SIG-M5 (cell line): ENCODE measurements at places on chromosomes 7 and 10.

GRCh38 chr7:84829719-84830118, 357.1 kb downstream of the SEMA3D start:
- no peak for DNase-seq

GRCh38 chr10:90227786-90228185, 526.4 kb downstream of the KIF20B start:
- DNase-seq = no peak

GRCh38 chr7:124722292-124722691, 43.3 kb downstream of the GPR37 start:
- no peak for DNase-seq

GRCh38 chr10:8600192-8600591, 545.7 kb downstream of the GATA3 start:
- DNase-seq = no peak

DNA sequence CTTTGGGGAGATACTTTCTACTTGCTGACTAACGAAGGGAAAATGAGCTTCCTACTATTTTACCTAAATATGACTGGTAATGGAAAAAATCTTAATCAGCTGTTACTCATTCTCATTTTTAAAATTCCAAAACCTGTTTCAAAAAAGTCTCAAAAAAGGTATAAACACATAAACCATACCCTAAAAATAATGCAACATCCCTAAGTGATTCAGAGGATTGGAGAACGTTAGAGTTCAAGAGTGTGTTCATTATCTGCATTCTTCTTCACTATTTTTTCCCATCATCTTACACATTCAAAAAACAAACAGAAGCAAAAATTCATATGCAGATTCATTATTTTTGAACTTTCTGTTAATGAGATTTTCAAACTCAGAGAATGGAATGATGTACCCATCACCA, 150.4 kb upstream of the GNAI1 start:
- DNase-seq = no peak

DNA sequence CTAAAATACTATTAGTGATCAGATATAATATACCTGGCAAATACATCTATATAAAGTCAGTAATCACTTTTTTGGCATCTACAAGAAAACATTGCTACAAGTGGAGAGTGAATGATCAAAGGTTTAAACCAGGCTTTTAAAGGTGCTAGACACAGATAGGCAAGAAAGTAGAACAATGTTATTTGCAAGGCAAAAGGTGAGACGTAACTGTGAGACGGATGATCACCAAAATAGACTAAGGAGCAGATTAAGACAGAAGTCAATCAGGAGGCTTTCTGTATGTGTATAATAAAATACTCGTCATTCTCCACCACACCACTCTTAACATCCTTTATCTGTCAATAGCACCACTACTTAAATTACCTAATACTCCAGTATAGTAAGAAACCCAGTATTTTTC, 8.3 kb downstream of the ANXA7 start:
- DNase-seq = no peak

DNA sequence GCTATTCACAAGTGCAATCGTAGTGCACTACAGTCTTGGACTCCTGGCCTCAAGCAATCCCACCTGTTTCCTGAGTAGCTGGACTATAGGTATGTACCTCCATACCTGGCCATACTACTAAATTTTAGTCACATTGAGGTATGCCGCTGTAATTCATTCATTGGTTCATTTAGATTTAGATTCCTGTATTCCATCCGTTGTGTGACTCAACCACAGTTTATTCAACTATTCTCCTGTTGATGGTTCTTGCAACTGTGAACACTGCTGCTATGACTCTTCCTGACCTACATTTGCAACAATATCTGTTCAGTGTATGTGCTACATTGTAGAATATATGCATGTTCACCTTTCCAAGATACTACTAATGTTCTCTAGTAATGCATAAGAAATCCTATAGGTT, 8.0 kb upstream of the ZCCHC24 start:
- DNase-seq = no peak

DNA sequence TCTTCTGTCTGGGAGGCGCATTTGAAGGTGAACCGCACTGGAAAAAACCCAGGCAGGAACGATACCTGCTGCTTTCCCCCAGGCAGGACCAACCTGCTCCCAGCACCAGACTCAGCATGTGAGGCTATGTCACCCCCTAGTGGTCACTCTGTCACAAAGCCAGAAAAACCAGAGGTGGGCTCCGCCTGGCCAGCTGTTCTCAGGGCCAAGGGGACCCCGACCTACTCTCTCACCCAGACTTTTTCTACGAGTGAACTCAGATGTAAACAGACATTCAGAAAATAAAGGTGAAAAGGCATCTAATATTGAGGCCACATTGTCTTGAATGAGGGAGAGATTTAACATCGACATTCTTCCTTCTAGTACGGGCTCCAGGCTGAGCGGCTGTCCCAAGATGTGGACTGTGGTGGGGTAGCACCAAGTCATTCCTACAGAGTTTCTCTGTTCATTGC, 117.3 kb downstream of the PRKAG2 start:
- no peak for DNase-seq

DNA sequence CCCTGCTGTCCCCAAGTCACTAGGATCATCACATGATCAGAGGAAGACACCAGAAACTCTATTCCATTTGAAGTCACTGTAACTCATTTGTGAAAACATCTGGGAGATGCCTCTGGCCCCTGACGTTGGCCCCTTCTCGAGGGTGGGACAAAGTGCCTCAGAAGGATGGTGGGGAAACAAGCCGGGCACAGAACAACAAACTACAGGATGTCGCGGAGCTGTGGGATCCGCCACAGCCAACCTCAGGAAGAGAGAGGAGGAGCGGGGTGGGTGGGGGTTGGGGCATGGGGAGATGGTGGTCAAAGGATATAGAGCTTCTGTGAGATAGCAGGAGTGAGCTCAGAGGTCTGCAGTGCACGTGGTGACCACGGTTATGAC, 265.6 kb upstream of the TCERG1L start:
- DNase-seq = no peak

GRCh38 chr10:124086097-124086710, 7.2 kb downstream of the CHST15 start:
- no peak for DNase-seq

- DNase-seq = no peak
Observed at GRCh38 chr10:124100124-124100523, 6.7 kb upstream of the CHST15 start.

GRCh38 chr7:48173756-48174382, 2.6 kb downstream of the ABCA13 start:
- no peak for DNase-seq

- DNase-seq = no peak
Observed at GRCh38 chr7:425794-426188, 93.9 kb downstream of the PDGFA start.

DNA sequence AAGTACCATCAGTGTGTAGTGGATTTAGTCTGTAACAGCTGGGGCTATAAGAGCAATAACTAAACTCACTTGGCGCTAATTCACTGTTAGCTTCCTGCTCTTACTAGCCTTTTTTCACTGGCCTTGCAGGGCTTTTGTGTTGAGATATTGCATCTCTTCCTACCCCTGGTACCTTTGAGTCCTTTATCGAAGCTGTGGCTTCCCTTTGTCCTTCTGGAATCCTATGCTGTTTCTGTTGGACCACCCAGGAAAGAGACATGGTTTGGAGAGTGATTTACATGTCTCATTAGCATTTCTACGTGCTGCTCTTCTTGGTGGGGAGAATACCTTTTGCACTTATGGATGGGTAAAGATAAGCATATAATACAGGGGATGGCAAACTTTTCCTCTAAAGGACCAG, 103.8 kb downstream of the MLLT10 start:
- DNase-seq = no peak

GRCh38 chr10:73480158-73480557, 15.7 kb downstream of the PPP3CB start:
- DNase-seq = no peak

DNA sequence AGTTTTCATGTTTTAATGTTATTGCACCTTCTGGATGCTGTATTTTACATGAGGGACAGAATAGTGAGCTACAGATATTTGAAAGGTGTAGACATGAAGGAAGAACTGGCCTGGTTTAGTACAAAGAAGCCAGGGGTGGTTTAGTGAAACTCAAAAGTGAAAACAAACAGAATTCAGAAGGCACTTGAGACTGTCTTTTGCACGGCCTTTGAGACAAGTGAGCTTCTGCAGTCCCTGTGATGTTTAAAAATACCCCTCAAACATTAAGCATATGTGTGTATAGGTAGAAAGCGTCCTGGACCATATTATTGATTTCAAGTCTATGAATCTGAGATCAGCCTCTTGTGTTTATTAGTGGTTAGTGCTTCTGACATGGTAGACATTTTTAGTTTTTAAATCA, 118.9 kb downstream of the CDK14 start:
- no peak for DNase-seq

DNA sequence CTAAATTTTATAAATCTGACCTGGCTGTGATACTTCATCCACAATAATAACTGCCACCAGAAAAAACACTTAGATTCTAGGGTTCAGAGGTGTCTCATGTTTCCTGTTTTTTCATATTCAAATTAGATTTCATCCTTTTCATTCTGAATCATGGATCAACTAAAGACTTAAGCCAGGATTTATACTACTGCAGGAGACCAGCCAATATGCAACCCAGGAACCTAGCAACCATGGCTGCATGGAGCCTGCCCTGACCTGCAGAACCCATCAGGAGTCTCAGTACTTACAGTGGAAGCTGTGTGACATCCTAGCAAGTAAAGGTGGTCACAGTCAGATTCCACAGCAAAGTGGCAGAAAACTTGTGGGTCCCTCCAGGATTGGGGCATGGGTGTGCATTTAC, 40.5 kb upstream of the RNF148 start:
- no peak for DNase-seq

DNA sequence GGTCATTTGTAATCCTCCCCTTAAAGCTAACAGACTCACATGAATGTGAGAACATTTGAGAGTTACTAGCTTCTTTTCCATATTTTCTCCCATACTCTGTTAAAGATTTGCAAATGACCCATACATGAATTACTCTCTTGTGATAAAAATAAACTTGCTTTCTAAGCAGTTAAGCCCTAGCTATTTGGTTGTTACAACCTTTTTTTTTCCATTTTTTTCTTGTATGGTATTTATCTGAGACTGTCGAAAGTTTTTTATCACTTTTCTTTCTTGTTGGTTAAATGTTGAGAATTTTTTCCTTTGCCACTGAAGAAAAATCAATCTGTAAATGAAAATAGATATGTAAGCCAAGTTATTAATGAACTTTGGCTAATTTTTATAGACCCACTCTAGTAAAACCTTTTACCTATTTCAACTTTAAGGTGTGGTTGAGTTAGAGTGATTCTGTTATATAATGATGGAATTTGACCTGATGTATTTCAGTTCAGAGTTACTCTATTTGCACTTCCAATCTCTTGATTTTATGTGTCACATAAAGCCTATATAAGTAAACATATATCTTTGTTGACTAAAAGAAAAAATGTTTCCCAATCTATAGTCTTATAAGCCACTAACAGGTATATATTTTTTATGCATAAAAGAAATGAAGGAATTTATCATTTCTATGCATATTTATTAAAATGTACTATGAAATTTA, 19.0 kb upstream of the TMEM229A start:
- DNase-seq = no peak

DNA sequence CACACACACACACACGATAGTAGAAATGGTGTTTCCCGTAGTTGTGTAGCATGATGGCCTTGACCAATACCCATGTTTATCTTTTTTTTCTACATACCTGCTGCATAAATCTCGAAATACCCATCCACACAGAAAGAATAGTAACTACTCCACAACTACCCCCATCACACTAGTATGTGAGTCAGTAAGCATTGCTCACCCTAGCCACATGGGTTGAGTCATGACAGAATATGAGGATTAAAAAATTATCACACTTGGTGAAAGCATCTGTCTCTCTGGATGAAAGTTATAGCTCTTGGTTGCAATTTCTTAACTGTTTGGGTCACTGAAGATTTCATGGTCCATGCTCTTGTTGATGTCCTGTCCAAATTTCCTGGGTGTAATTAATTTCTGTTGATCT, 103.4 kb upstream of the MDFIC start:
- no peak for DNase-seq

DNA sequence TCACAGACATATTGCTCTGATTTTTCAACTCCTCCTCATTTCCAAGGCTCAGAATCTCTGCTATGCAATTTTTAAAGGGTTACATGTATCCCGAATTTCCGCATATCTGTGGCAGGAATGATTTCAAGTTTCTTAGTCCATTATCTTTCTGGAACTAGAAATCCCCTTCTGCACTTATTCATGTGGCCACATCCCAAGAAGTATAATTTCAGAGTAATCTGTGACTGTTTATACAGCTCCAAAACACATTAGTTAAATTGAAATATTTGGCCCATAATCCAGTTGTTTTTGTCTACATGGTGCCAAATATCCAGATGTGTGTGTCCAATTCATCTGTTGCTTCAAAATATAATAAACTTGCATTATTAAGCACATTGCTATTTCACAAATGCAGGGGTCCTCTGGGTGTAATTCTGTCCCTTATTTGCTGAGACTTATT, 271.2 kb downstream of the ARHGAP12 start:
- DNase-seq = no peak

DNA sequence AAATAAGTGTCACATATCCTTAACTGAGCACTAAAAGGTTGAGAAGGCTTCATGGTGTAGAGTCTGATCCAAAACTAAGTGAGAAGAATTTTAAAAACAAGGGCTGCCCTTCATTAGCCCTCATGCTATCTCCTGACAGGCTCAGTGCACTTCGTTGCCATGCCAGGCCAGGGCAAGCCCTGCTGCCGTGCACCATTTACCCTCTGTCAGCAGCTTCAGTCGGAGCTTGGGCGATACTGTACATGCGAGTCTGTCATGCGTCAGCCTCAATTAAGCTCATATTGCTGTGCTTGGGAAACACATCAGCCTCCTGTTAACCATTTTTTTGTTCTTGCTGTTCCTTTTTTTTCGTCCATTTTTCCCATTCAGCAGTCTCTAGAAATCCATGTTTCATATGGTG, 166.6 kb downstream of the VTI1A start:
- no peak for DNase-seq

- DNase-seq = no peak
Observed at GRCh38 chr7:24175603-24176002, 108.4 kb upstream of the NPY start.
